ENCODE measurements at places on chromosomes 3 and 15. TPM values are rescaled to one million over a fixed set of nuclear protein-coding genes. Genes with fewer than 3 reads are reported as not detected.

Gene GOLGA6L9
- 3.3 TPM for total RNA-seq

Gene DCLK3
- 37.3 TPM for total RNA-seq

DNA sequence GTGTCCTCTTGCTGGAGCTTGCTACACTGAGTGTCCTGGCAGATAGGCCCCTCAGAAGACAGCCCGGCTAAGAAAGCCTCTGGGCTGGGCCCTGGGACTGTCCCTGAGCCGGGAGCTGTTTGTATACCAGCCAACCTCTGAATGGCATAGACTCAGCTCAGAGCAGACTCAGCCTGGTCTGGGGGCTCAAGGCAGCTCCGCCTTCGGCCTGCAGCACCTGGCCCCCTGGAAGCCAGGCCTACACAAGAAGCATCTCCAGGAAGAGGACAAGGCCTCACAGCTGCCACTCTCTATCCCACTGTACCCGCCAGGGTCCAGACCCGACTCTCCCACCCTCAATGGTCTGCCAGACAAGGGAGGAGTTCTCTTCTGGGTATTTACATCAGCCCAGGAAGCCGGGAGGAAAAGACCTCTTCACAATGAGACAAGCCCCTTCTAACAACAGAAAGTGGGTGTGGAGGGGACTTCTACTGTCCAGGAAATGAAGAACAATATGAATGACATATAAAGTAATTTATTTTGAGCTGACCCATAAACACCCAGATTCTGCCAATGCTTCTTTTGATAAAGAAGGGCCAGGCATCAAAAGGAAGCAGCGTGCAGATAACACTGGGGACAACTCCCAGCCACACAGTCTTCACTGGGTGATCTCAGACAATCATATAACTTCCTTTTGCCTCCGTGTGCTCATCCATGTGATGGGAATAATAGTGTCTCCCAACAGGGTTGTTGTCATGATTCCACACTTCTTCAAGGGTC is 110.2 kb downstream of the TPRA1 start:
- DNase-seq, result no peak

DNA sequence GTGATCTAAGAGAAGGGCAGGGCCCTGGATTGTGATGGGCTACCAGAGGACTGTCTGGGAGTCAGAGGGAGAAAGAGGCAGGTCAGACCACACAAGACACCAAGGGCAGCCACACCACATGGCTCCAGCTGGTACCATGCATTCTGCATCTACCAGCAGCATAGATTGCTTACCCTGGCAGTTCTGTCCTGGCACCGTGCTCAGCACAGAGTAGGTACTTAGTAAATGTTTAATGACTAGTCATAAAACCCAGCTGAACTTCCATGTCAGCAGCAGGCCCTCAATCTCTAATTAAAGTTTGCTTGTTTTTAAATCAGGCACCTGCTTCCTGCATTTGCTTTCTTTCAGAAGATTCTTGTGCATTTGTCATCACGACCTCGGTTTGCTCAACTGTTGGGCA is 77.3 kb upstream of the ATP2B2 start:
- DNase-seq, result no peak

Measured in tibial nerve (tissue), 4 donors.